Gastroesophageal sphincter (tissue), 4 donors: ENCODE measurements at places on chromosomes 4 and X.
A peak's percentile ranks its signal among the peaks of the same experiment; 100 is the strongest.

DNA sequence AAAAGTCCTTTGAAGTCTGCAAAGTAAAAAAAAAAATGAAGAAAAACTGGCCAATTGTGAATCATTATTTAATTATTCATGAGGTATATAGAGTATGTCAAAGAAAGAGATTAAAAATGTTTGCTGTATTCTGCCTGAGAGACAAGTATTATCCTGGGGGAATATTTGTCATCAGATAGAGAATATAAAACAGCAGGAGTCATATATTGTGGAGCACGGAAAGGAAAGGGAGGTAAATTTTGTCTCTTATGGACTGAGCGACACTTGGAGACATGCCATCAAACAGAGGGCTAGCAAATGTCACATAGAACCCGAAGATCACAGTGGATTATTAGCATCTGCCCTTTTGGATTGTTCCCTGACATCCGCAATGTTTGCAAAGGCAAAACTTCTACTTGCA, 39.2 kb upstream of the FAT1 start:
- ATAC-seq: no peak
- H3K27me3 ChIP-seq: no peaks in the 10 kb centered on the region
- H3K4me1 ChIP-seq: no peaks in the 10 kb centered on the region

GRCh38 chr4:76272073-76272472, 20.6 kb downstream of the FAM47E start:
- no peak overlapping the region for H3K27ac ChIP-seq
- ATAC-seq: no peak
- H3K27me3 ChIP-seq: no peaks in the 10 kb centered on the region

DNA sequence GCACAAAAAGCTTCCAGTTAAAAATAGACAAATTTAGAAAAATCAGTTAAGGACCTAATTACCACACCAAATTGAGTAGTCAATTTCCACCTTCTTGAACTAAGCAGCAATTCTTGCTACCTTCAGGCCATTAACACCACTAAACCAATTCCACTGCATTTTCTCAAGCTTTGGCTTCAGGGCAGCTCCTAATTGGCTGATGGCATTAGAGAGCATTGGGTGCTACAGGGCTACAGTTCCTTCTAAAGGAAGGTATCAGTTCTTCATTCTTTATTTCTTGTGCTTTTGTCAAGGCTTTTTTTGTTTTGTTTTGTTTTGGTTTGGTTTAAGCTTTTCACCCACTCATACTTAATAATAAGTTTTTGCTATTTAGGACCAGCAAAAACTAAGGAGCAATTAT, 90.2 kb upstream of the FAM241A start:
- H3K27ac ChIP-seq: no peak overlapping the region
- ATAC-seq: no peak
- H3K36me3 ChIP-seq: no peaks in the 10 kb centered on the region

DNA sequence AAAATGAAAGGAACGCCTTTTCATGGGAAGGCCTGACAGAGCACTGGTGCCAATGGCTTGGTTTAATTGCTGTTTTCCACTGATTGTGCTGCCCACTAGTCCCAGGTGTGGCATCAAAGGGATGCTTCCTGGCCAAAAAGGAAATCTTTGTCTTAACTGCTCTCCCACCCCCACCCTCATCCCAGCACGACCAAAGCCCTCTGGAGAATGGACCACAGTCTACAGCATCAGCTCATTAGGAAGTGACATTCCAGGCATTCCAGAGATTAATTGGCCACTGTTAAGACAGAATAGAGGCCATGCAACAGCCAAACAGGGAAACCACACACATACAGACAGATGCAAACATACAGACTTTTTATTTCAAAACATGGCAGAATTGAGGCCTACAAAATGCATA, 143.2 kb downstream of the LHFPL1 start:
- no peak overlapping the region for H3K27ac ChIP-seq
- H3K4me1 ChIP-seq: no peaks in the 10 kb centered on the region
- no peaks in the 10 kb centered on the region for H3K27me3 ChIP-seq
- H3K36me3 ChIP-seq: no peaks in the 10 kb centered on the region
- ATAC-seq: no peak

DNA sequence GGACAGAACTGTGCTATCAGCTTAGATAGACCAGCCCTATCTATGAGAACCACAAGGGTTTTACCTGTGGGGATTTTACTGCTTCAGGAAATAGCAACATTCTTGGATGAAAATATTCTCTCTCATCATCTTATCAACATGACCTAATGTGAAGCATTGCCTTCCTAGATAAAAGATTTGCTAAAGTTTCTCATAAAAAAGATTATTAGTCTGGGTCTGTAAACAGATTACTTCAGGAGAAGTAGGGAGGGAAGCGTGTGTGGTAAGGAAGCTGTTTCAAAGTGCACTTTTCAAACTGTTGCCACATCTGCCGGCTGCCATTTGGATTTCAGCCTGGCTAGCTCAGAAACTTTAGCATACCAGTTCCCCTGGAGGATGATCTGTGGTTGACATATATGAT, at the start of gene NOX1:
Gene NOX1 (minus strand): TSS at position 35 of the 400 bp plus-strand sequence. CDS start 220 bp downstream, outside the sequence.
- H3K27ac ChIP-seq: no peak within 1 kb of the TSS
- H3K36me3 ChIP-seq: no peaks in the 10 kb centered on the region
- H3K27me3 ChIP-seq: no peaks in the 10 kb centered on the region
- no peaks in the 10 kb centered on the region for H3K4me1 ChIP-seq
- no peak for ATAC-seq

DNA sequence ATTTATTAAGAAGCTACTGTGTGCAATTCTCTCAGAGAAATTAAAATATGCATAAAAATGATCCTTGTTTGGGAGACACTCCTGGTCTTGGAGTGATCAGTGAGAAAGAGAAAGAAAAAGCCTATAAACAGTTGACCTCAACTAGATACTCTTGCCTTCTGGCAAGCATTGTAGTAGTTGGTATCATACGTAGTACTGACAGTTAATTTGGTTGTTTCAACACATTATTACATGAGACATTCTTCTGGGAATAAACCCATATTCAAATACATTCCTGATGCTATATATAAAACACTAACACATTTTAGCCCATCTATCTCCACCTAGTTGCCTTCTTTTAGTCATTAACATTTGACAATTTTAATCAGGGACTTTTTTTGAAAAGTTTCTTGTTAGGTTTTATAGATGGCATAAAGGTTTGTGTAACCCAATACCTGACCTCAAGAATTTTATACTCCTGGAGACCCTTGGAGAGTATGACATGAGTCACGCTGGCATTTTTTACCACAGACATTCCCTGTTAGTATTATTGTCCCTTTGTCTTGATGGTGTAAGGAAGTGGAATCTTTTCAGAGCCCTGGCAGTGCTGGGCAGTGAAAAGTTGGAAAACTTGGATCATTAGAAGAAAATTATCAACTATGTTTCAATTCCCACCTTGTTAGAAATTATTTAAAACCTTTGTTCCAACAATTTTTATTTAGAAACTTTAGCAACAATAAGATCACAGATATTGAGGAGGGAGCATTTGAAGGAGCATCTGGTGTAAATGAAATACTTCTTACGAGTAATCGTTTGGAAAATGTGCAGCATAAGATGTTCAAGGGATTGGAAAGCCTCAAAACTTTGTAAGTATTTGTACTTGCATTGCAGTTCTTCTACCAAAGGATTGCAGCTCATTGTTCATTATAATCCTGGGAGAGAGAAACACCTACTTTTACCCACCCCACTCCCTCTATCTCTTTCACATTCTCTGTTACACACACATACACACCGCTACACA, 167.1 kb upstream of the PACRGL start:
- no peak overlapping the region for H3K27ac ChIP-seq
- no peaks in the 10 kb centered on the region for H3K4me1 ChIP-seq
- H3K27me3 ChIP-seq: no peaks in the 10 kb centered on the region
- H3K4me3 ChIP-seq: no peak overlapping the region
- no peak for ATAC-seq
- H3K36me3 ChIP-seq: no peaks in the 10 kb centered on the region

DNA sequence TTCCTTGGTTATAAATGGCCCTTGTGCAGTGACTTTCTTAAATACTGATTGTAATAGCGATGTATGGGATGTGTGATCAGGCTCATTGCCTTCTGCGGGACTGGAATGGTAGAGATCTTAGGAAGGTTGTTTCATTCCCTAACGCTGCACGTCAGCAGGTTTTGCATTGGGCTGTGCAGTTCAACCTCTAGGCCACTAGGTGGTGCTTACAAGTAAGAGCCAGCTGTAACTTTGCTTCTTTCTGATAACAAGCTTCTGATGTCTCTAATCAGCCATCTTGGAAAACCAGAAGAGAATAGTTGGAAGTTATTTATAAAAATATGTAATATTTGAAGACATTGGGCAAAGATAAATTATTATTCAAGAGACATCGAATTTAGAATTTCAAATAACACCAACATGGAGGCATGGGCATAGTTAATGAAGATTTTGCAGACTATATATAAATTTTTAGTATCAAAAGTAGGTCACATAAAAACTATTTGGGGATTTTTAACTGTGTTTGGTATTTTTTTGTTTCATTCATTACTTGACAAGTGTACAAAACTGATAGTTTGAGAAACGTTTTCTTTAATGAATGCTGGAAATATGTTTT, 339.7 kb upstream of the PCDH7 start:
- H3K27ac ChIP-seq: no peak overlapping the region
- no peak overlapping the region for H3K4me3 ChIP-seq
- H3K27me3 ChIP-seq: no peaks in the 10 kb centered on the region
- no peak for ATAC-seq

- no peaks in the 10 kb centered on the region for H3K27me3 ChIP-seq
- no peak overlapping the region for H3K4me3 ChIP-seq
- ATAC-seq: peak; percentile 85
- H3K27ac ChIP-seq: peak overlapping the region; percentile 84
Observed at GRCh38 chr4:10173037-10173753, 56.6 kb upstream of the WDR1 start.

DNA sequence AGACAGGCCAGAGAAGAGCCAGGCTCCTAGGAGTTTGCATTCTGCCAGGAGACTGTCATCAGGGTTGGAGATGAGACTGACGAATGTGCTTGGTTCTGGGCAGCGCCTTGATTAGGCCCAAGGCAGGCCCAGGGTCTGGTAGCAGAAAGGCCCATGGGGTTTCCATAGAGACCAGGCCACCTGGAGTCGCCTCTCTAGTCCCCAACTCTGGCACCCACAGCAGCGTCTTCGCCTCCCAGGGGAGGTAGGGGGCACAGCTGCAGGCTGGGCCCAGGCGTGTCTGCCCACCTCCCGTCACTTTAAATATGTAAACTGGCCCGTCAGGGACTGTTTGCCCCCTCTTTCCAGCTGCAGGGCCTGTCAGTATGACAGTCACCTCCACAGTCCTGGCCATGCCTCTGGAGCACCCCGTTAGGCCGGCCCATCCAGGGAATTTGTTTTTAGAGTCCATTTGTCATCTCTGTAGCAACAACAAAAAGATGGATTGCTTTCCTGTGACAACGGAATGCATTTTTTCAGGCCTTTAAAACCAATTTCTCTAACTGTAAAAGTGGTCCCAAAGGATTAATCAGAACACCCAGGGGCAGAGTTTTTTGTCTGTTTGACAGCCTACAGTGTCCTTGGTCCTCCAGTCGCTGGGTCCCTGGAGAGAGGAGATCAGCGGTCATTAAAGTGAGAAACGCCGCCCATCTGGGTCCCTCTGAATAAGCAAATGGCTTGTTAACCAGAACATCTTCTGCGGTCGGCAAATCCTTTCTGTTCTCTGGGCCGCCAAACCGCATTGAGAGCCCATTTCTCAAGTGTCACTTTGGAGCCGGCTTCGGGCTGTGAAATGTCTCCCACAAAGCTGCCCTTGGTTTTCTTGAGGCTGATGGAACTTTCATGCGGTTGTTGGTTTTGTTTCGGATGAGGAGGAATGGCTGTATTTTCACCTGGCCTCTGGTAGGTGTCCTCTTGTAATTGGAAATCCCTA, 153.0 kb upstream of the PSAPL1 start:
- no peaks in the 10 kb centered on the region for H3K27me3 ChIP-seq
- ATAC-seq: no peak
- no peaks in the 10 kb centered on the region for H3K36me3 ChIP-seq
- no peak overlapping the region for H3K4me3 ChIP-seq

- no peaks in the 10 kb centered on the region for H3K36me3 ChIP-seq
- no peak for ATAC-seq
- no peak overlapping the region for H3K27ac ChIP-seq
- H3K4me3 ChIP-seq: no peak overlapping the region
- H3K27me3 ChIP-seq: no peaks in the 10 kb centered on the region
Observed at GRCh38 chr4:2103843-2104547, 44.9 kb downstream of the NAT8L start.

- no peaks in the 10 kb centered on the region for H3K4me1 ChIP-seq
- no peak overlapping the region for H3K4me3 ChIP-seq
- ATAC-seq: no peak
- peaks cover 5% of the 10 kb centered on the region for H3K27me3 ChIP-seq
- H3K27ac ChIP-seq: no peak overlapping the region
- H3K36me3 ChIP-seq: no peaks in the 10 kb centered on the region
Observed at GRCh38 chr4:44638091-44638490, 13.3 kb downstream of the YIPF7 start.

DNA sequence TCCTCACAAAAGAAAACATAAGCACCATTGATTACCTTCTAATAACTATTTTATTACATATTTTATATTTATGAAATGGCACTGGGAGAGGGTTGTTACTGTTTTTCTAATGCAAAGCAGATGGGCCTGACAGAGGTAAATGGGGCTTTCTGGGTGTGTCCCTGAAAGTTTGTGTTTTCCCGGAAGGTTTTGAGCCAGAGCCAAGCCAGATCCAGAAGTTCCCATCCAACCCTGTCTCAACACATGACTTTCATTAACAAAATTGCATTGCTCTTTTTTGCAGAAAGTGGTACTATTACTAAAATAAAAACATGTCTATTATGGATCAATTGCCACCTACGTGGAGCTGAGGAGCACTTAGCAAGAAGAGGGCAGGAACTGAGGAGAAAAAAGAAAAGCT, 181.3 kb downstream of the RAB28 start:
- H3K4me3 ChIP-seq: no peak overlapping the region
- H3K36me3 ChIP-seq: no peaks in the 10 kb centered on the region
- no peak for ATAC-seq
- H3K4me1 ChIP-seq: no peaks in the 10 kb centered on the region

DNA sequence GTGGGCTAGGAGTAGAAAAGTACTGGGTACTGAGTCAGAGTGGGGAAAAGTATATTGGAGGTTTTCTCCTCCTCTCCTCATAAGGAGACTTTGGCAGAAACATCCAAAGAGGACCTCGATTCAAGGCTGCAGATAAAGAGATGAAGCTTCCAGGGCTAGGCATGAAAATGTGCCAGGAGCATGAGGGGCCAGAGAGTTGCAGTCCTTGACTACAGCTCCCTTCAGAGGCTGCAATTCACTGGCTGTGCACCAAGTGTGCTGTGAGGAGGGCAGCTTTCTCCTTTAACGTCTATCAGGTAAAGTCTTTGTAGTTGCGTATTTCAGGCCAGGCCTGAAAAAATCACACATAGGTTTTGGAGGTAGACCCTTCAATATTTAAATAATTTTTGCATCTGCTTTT, 174.9 kb upstream of the VEGFC start:
- no peaks in the 10 kb centered on the region for H3K27me3 ChIP-seq
- no peak overlapping the region for H3K4me3 ChIP-seq
- no peak overlapping the region for H3K27ac ChIP-seq
- ATAC-seq: no peak
- no peaks in the 10 kb centered on the region for H3K36me3 ChIP-seq

GRCh38 chr4:58209551-58209950, 1099.4 kb upstream of the IGFBP7 start:
- no peak overlapping the region for H3K27ac ChIP-seq
- H3K27me3 ChIP-seq: no peaks in the 10 kb centered on the region
- no peaks in the 10 kb centered on the region for H3K4me1 ChIP-seq
- no peak for ATAC-seq
- H3K4me3 ChIP-seq: no peak overlapping the region
- H3K36me3 ChIP-seq: no peaks in the 10 kb centered on the region

- H3K4me1 ChIP-seq: no peaks in the 10 kb centered on the region
- H3K27me3 ChIP-seq: no peaks in the 10 kb centered on the region
- no peak for ATAC-seq
- no peak overlapping the region for H3K4me3 ChIP-seq
Observed at GRCh38 chrX:10750581-10750980, 130.2 kb upstream of the MID1 start.
